ENCODE measurements at places on chromosomes 11 and 22. TPM values are rescaled to one million over a fixed set of nuclear protein-coding genes. Genes with fewer than 3 reads are reported as not detected.
A peak's percentile ranks its signal among the peaks of the same experiment; 100 is the strongest.

DNA sequence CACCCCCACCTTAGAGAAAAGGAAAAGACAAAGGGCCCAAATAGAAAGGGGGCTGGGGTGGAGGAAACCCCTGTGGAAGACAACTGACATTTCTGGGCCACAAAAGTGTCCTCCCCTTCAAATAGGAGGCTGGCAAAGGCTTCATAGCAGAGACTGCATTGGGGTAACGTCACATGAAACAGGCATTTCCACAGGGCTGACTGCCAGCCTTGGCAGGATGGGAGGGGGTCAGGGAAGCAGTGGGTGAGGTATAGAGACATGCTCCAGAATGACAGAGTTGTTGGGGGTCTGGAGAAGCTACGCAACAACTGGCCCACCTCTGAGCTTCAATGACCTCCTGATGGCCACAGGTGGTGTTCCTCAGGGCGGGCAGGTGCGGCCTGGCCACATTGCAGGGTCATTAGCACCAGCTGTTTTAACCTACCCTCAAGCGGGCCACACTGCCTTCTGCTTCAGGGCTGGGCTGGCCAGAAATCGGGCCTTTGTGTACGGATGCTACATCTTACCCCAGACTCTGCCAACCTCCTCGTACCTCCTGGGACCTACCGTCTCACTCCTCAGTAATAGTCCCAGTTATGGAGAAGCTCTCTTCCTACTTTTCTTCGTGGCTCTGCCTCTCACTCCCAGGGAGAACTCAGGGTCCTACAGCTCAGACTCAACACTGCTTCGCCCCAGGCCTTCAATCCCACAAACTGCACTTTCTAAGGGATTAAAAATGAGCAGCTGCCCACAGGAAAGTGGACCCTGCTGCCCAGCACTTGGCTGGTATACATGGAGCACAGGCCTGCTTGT is 160.0 kb upstream of the NCAM1 start:
- no peak for DNase-seq

GRCh38 chr22:37632174-37633088 is 7.0 kb upstream of the SH3BP1 start:
- no peak for DNase-seq

DNA sequence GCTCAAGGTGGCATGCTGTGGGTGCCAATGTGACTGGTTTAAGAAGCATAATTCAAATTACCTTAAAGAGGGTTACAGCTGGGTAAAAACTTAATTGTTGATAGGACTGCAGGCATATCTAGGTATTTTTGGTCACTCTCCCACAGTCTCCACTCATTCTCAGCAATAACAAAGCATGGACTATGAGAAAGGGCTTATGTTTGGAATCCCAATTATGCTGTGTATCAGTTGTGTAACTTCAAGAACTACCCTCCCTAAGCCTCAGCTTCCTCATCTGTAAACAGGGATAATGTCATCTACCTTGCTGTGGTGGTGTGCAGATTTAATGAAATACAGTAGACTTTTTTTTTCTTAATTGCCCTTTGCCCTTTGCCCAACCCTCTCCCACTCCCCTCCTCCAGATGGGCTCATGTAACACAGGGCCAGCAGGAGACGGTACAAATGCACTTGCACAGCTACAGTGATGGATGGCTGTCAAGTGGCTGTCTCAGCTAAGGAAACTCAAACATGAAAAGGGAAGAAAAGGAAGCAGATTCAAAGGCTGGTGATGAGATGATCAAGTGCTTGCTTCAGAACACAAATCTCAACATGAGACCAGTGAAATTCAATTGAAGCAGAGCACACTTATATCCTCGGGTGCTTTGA is 37.6 kb downstream of the MAP6 start:
- no peak for DNase-seq

- no peak for DNase-seq
These were observed 7.8 kb downstream of the CD3E start for GRCh38 chr11:118312328-118312727.

DNA sequence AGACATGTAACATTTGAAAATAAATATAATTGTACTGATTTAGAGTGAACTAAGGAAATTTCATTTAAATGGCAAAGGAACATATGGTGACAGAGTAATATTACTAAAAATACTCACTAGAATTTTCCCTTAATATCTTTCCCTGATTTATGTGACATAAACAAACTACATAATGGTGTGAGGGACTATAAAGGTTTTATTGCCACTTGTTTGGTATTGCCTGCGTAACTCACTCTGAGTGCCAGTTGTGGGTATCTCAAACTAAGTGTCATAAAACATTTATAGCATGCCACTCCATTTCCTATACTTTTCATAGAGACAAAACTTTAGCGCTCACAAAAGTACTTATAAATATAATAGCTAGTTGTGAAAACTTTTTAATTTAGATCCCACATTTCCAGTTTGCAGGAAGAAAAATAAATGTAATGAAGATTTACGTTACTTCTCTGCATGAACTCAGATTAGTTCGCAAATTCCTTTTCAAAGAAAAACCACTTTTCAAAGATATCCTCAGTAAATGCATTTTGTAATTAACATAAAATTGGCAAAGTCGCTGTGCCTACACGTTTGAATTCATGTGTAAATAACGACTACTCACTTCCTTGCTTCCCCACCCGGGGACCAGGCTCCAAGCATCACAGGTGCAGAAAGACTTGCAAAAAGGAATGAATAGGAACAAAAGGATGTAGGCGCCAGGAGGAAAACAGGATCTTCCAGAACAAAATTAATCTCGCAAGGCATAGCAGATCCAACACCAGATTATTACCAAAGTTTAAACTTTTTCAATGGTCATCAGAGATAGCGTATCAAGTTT is 1.6 kb upstream of the QSER1 start:
- no peak for DNase-seq

DNA sequence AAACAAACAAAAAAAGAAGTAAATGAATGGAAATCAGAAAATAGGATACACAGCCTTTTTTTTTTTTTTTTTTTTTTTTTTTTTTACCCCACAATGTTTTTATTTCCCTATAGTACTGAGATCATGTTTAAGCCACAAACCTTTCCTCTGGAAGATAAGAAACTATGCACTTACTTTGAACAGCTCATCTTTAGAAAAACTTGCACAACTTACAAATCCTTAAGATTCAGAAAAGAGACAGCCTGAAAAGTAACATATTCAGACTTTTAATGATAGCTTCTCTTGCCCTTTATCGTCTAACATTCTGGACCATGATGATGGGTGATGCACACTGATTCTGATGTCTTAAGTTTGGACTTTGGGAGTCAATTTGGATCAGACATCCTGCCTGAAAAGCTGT is 80.3 kb downstream of the TNRC6B start:
- DNase-seq, result peak; percentile 50

- DNase-seq, result peak; percentile 13
These were observed 36.6 kb downstream of the RCOR2 start for GRCh38 chr11:63880403-63880790.

DNA sequence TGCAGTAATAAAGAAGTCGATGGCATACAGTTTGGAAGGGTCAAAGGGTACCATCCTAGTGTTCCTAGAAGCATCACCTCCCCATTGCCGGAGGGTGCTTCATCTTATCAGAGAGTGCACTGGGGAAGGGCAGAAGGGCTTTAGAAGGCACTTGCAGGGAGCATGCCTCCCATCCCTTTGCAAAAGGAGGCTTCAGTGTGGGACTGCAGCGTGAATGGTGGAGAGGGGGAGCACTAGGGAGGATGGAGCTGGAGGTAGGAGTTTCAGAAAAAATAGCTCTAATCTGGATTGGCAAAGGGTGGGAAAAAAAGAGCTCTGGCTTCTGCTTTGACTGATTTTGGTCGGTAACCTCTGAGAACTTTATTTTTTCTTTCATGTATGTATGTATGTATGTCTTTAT is 5.0 kb downstream of the NTM start:
- no peak for DNase-seq

DNA sequence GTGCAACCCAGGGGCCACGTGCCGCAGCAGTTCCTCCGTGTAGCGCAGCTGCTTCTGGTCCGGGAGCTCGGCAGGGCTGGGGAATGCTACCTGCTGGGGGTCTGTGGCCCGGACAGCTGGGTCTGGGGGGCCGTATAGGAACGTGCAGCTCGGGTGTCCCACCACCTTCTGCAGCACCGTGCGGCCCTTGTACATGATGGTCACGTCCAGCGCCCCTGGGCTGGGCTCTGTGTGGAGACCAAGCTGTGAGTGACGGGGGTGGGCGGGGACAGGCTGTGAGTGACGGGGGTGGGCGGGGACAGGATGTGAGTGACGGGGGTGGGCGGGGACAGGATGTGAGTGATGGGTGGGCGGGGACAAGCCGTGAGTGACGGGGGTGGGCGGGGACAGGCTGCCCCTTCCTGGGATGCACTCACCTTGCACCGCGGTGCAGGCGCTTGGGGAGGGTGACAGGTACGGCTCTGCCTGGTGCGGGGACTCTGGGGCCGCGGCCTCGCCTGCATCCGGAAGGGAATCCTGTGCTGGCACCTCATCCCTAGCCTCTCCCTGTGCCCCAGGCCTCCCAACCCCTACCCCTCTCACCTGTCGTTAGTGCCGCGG is 2.3 kb downstream of the IRF7 start:
- no peak for DNase-seq

GRCh38 chr22:35882211-35883030 is 146.2 kb downstream of the RBFOX2 start:
- DNase-seq, result peak; percentile 42

DNA sequence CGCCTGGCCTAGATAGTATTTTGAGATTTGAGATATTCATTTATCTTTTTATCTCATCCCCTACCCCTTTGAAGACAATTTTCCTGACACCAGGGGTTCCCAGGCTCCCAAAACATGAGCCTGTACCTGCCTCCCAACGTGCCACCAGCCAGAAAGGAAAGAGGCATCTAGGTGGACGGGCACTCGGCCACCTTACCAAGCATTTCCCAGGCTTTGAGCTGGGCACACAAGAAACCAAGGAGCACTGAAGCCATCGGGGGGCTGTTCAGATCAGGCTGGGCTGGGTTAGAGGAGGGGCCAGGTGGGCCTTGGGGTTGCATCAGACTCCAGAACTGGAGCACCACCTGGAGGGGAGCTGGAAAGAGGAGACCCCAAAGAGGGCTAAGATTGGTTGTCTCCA is 28.5 kb upstream of the BAIAP2L2 start:
- DNase-seq, result no peak

- no peak for DNase-seq
These were observed 85.8 kb downstream of the MYO7A start for GRCh38 chr11:77213589-77214428.

HEPHL1 gene
- total RNA-seq, result not detected

RHOD gene
- 28.7 TPM for total RNA-seq

OR51B4 gene
- not detected for total RNA-seq

INPP5J gene
- total RNA-seq, result 0.13 TPM

SCGB1D2 gene
- not detected for total RNA-seq

SYCE3 gene
- total RNA-seq, result not detected

SEPTIN3 gene
- total RNA-seq, result not detected

SLC25A18 gene
- total RNA-seq, result not detected

MYRF gene
- not detected for total RNA-seq
